ENCODE measurements at places on chromosomes 6 and 20.

- no peak for DNase-seq
Measured at GRCh38 chr6:39930540-39930939, 3.7 kb downstream of the MOCS1 start.

DNA sequence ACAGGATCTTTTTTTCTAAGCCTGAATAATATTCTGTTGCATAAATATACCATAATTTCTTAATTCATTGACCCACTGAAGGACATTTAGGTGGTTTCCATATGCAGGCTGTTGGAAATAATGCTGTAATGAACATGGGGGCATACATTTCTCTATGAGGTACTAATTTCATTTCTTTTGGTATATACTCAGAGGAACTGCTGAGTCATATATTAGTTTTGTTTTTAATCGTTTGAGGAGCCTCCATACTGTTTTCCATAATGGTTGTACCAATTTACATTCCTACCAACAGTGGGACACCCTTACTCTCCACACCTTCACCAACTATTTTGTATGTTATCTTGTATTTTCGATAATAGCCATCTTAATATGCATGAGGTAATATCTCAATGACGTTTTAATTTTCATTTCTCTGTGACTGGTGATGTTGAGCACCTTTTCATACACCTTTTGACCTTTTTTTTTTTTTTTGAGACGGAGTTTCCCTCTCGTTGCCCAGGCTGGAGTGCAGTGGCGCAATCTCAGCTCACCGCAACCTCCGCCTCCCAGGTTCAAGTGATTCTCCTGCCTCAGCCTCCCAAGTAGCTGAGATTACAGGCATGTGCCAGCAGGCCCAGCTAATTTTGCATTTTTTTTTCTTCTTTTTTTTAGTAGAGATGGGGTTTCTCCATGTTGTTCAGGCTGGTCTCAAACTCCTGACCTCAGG is 187.4 kb downstream of the RNGTT start:
- no peak for DNase-seq

- no peak for DNase-seq
Measured at GRCh38 chr6:45610832-45611231, 233.1 kb upstream of the SUPT3H start.

DNA sequence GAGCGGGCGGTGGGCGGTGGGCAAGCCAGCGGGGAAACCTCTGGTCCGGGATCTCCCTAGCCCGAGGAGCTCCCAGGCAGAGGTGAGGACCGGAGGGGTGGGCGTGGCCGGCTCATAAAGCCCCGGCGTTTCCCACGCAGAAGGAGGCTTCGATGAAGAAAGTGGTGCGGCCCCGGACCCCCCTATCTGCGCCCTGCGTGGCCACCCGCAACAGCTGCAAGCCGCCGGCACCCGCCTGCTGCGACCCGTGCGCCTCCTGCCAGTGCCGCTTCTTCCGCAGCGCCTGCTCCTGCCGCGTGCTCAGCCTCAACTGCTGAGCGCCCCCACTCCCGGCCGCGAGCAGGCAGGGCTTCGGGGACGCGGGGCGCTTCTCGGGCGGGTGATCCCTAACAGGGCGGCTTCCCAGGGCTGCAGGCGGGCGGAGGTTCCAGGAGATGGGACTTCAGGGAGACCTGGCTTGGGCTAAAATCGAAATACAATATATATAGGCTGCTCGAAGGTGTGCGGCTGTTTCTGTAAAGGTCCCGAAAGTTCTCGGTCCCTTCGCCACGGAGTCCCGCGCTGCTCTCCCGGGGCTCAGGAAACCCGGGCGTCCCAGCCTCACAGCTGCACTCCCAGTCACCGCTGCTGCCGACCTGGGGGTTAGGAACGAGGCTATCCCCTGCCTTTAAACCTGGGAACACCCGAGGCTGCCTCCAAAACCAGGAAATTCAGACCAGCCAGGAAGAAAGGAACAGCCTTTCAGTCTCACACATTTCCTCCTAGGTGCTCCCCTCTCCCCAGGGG is 27.8 kb downstream of the ASIP start:
- no peak for DNase-seq

DNA sequence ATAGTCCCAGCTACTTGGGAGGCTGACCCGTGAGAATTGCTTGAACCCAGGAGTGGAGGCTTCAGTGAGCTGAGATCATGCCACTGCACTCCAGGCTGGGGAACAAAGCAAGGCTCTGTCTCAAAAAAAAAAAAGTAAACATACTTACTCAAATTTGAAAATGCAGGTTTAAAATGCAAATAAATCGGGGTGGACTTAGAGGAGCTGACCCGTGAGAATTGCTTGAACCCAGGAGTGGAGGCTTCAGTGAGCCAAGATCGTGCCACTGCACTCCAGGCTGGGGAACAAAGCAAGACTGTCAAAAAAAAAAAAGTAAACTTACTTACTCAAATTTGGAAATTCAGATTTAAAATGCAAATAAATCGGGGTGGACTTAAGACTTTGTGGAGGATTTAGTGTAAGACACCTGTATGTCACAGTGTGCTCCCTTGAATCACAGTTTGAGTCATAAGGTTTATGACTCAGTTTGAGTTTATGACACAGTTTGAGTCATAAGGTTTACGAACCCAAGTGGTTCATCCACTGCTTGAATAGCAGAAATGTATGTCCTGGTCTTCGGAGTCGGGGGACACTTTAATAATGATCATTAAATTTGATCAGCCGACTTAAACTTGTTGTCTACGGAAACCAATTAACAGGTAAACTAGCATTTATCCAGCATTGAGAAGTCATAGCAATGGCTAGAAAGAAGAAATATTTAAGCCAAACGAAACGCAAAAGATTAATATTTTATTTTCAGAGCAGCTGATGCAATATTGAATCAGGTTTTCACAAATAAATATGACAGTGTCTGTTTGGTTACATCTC is 6.8 kb upstream of the MRPS10 start:
- DNase-seq = no peak

Data from stimulated activated CD8-positive, alpha-beta memory T cell treated with anti-CD3 and anti-CD28 coated beads, Interleukin-2, amount 100 ng/mL, for 48 hours (primary cell).